ENCODE measurements at places on chromosomes 1 and 21. TPM values are rescaled to one million over a fixed set of nuclear protein-coding genes. Genes with fewer than 3 reads are reported as not detected.
A peak's percentile ranks its signal among the peaks of the same experiment; 100 is the strongest.

- no peaks in the 10 kb centered on the region for H3K36me3 ChIP-seq
- H3K27ac ChIP-seq = no peak overlapping the region
- no peak for DNase-seq
- H3K27me3 ChIP-seq = peaks cover 3% of the 10 kb centered on the region
These were observed 16.4 kb upstream of the ATP1A4 start for GRCh38 chr1:160134791-160135572.

DNA sequence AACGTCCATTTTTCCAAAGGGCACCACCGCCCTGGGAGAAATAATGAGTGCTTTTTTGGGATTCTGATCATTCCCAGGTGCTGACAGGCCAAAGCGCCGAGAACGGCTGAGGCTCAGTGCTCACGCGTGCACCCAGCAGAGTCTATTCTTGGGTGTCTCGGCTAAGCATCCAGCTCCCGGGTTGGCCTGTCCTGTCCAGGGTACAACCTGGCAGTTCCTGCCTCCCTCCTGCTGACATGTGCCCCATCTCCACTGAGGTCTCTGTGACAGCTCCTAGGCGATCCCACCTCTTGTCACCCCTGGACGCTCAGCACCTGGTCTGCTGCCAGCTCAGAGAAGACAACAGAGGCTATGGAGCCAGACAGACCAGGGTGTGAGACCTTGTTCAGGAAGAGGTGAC lies 684.5 kb downstream of the PTPRU start:
- no peak overlapping the region for H3K4me3 ChIP-seq
- peaks cover 2% of the 10 kb centered on the region for H3K27me3 ChIP-seq

DNA sequence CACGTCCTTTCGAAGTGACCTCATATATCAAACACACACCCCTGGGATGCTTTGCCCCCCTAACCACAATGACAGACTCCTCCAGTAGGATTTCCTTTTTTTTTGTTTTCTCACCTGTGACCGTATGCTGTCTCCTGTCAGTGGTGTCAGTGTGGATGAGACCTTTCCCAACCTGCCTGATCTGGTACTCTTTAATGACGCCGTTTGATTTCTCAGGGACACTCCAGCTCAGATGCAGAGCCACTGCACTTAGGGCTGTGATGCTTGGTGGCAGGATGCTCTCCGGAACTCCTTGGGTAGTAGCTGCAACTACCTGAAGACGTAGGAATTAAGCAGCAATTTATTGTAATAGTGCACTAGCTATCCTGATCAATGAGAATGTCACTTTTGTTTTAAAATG lies 212.6 kb downstream of the KCTD3 start:
- no peaks in the 10 kb centered on the region for H3K4me1 ChIP-seq
- no peak overlapping the region for H3K4me3 ChIP-seq
- DNase-seq = no peak
- H3K36me3 ChIP-seq = no peaks in the 10 kb centered on the region

DNA sequence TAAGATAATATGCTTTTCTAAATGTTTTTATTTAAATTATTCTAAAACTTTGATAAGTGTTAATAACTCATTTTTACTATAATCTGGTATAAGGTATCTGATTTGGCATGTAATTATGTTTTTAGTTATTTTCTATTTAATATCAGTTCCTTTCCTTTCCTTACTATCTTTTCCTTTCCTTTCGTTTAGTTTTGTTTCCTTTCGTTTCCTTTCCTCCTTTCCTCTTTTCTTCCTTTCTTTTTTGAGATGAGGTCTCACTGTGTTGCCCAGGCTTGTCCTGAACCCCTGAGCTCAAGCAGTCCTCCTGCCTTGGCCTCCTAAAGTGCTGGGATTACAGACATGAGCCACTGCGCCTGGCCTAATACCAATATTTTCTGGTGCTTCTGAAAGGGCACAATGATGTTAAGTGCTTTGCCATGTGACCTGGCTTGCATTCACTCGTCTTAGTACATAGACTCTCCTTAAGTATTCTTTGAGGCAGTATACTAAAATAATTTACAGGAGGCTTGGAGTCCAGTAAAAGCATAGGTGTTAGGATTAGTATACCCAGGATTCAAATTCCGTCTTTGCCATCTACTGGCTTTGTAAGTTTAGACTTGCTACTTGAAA lies 18.7 kb downstream of the MIER1 start:
- peaks cover 9% of the 10 kb centered on the region for H3K4me1 ChIP-seq
- no peak overlapping the region for H3K27ac ChIP-seq
- no peaks in the 10 kb centered on the region for H3K27me3 ChIP-seq

GRCh38 chr1:245411245-245412036 lies 256.7 kb downstream of the KIF26B start:
- H3K4me3 ChIP-seq = no peak overlapping the region
- H3K27ac ChIP-seq = peak overlapping the region; percentile 44
- H3K27me3 ChIP-seq = no peaks in the 10 kb centered on the region
- no peaks in the 10 kb centered on the region for H3K36me3 ChIP-seq
- peaks cover 38% of the 10 kb centered on the region for H3K4me1 ChIP-seq

- H3K4me3 ChIP-seq = no peak overlapping the region
- no peak for DNase-seq
- H3K36me3 ChIP-seq = peaks cover 18% of the 10 kb centered on the region
- H3K4me1 ChIP-seq = no peaks in the 10 kb centered on the region
These were observed 10.5 kb downstream of the RO60 start for GRCh38 chr1:193069748-193070385.

DNA sequence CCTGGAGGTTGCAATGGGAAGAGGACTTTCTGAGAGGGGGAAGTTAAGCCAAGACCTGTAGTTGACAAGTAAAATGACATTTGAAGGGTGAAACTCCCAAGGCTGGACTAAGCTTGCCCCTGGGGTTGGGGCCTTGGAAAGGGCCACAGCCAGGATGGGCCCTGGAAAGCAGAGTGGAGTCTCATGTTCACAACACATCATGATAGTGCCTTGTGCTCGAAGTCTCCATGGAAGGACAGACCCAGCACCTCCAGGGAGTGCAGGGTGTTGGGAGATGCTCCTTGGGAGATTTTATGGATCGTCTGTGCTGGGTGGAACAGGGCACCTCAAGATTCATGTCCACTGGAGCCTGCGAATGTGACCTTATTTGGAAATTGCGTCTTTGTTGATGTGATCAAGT lies 55.6 kb upstream of the ACTRT2 start:
- H3K4me3 ChIP-seq = no peak overlapping the region
- peaks cover 8% of the 10 kb centered on the region for H3K4me1 ChIP-seq
- H3K27me3 ChIP-seq = peaks cover 3% of the 10 kb centered on the region
- no peak for DNase-seq

- DNase-seq = no peak
- no peaks in the 10 kb centered on the region for H3K36me3 ChIP-seq
- H3K27ac ChIP-seq = no peak overlapping the region
- H3K27me3 ChIP-seq = peaks cover 76% of the 10 kb centered on the region
These were observed 7.1 kb upstream of the ITGB2 start for GRCh38 chr21:44927587-44928461.

DNA sequence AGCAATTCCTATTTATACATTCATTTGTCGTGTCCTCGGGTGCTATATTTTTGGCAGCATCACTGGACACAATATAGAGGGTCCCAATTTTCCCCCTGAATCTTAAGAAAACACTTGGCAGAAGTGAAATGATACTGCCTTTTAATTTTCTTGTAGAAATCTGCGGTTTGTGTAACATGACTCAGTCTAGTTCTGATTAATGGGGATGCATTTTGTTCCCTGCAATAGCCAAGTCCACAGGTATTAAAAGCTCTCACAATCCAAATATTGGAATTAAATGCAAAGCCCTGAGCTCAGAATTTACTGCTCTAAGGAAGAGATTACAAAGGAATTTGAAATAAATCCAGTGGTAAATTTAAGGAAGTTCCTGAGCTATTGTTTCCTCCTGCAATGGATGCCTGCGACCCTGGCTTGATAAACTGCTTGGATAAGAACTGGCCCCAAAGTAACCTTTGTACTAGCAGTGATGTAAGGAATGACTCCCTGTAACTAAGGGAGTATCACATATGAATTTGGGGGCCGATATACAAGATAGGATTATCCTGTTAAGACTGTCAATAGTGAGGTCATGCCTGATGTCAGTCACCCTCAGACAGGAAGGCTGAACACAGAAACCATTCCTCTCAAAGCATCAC lies 349.7 kb upstream of the C1orf87 start:
- no peak overlapping the region for H3K4me3 ChIP-seq
- DNase-seq = no peak
- H3K27me3 ChIP-seq = no peaks in the 10 kb centered on the region
- H3K4me1 ChIP-seq = no peaks in the 10 kb centered on the region
- H3K27ac ChIP-seq = no peak overlapping the region

- no peak overlapping the region for H3K4me3 ChIP-seq
- DNase-seq = no peak
- H3K4me1 ChIP-seq = peaks cover 8% of the 10 kb centered on the region
- H3K27me3 ChIP-seq = no peaks in the 10 kb centered on the region
- H3K36me3 ChIP-seq = no peaks in the 10 kb centered on the region
- H3K27ac ChIP-seq = no peak overlapping the region
These were observed 56.5 kb downstream of the SDC3 start for GRCh38 chr1:30852026-30852425.

- no peaks in the 10 kb centered on the region for H3K4me1 ChIP-seq
- no peaks in the 10 kb centered on the region for H3K36me3 ChIP-seq
- DNase-seq = no peak
- H3K27ac ChIP-seq = no peak overlapping the region
These were observed 42.2 kb downstream of the KCNK1 start for GRCh38 chr1:233656032-233656635.

GRCh38 chr21:44434936-44435635 lies 20.2 kb upstream of the LRRC3 start:
- H3K27me3 ChIP-seq = no peaks in the 10 kb centered on the region
- DNase-seq = no peak
- no peaks in the 10 kb centered on the region for H3K4me1 ChIP-seq
- no peak overlapping the region for H3K27ac ChIP-seq
- no peaks in the 10 kb centered on the region for H3K36me3 ChIP-seq
- H3K4me3 ChIP-seq = no peak overlapping the region

DNA sequence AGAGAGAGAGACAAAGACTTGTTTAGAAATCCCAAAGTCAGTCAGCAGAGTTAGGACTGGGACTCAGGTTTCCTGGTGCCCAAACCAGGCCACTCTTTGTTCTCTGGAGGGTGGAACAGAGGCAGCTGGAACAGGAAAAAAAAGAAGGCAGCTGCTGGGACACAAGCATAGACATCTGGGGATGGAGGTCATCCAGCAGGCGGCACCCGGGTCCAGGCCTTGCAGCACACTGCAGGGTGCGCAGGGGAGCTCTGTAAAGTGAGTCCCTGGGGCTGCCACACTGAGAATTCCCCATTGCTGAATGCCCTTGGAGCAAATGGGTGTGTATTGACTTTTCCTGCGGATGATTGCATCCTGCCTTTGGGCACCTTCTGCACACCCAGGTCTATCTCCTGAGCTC lies 222.9 kb upstream of the CSF3R start:
- no peaks in the 10 kb centered on the region for H3K36me3 ChIP-seq
- no peak overlapping the region for H3K4me3 ChIP-seq
- H3K27me3 ChIP-seq = peaks cover 35% of the 10 kb centered on the region
- no peaks in the 10 kb centered on the region for H3K4me1 ChIP-seq

DNA sequence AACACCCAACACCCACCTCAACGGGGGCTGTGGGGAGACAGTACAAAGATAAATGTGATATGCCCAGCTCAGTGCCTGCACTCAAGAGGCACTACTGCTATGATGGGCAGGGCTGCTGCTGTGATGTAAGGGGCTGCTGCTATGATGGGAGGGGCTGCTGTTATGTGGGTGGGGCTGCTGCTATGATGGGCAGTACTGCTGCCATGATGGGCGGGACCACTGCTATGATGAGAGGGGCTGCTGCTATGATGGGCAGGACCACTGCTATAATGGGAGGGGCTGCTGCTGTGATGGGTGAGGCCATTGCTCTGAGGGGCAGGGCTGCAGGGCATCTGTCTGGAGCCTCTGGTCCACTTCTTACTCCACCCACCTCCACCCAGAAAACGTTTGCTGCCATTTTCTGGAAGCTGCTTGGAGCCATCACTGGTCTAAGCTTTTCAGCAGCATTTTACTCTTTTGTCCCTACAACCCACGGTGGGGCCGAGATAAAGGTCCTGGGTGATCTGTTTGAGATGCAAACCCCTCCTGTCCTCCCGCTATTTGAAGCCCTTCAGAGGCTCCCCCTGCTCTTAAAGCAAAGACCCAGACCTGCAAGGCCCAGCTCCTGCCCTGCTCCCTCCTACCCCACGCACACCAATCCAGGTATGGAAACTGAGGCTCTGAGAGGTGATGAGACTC lies 656.9 kb downstream of the PTPRU start:
- H3K27ac ChIP-seq = no peak overlapping the region
- DNase-seq = no peak
- peaks cover 9% of the 10 kb centered on the region for H3K27me3 ChIP-seq
- H3K4me1 ChIP-seq = no peaks in the 10 kb centered on the region
- H3K36me3 ChIP-seq = no peaks in the 10 kb centered on the region

DNA sequence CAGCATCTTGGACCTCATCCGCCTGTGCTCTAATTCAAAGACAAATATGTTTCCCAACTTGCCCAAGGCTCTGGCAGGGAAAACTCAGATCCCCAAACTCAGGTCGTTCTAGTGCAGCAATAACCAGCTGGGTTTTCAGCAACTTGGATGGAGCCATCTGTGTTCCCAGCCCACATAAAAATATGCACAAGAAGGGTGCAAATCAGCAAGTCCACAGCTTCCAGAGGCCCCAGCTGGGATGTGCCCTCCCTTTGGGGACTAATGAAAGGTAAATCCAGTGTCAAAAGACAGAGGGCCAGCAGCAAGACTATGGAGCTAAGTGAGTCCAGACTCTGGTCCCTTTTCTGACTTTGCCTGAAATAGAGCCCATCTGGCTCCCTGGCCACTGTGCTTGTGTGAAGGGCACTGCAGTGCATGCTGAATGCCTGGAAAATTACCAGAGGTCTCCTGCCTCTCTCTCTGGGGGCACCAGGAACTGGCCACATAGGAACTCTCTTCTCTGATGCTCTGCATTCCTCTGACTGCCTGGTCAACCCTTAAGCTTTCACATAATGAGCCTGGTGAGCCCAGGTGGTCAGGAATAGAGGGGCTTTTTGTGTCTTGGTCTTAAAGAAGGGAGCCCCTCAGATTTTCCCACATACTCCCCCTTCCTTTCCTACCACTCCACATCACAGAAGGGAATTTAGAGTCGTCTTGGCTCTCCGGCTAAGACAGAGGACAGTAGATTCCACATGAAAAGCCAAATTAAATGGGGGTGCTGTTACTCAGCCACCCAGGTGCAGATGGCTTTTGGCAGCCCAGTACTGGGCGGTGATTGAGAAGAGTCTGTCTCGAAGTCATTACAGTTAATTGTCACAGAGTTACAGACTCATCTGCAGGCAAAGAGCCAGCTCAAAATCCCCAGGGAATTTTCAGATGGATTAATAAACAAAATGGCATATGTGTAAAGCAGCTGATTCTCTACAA lies 88.1 kb upstream of the C1orf21 start:
- DNase-seq = no peak
- peaks cover 5% of the 10 kb centered on the region for H3K27me3 ChIP-seq

GRCh38 chr1:93440272-93440671 lies 7.6 kb upstream of the FNBP1L start:
- no peak for DNase-seq
- H3K27me3 ChIP-seq = no peaks in the 10 kb centered on the region
- peaks cover 8% of the 10 kb centered on the region for H3K4me1 ChIP-seq
- no peak overlapping the region for H3K4me3 ChIP-seq

MYOCOS gene
- polyA plus RNA-seq = not detected

CCNL2 gene
- polyA plus RNA-seq = 285 TPM

CHI3L1 gene
- polyA plus RNA-seq = 0.22 TPM

Data from large intestine (tissue), 12 donors.